Jurkat, Clone E6-1 (cell line): ENCODE measurements at places on chromosomes 5 and 9.
A peak's percentile ranks its signal among the peaks of the same experiment; 100 is the strongest.

GRCh38 chr9:133787754-133788025 lies 49.5 kb upstream of the SARDH start:
- no peak for DNase-seq

GRCh38 chr5:87151547-87151946 lies 116.1 kb upstream of the RASA1 start:
- no peak for DNase-seq

DNA sequence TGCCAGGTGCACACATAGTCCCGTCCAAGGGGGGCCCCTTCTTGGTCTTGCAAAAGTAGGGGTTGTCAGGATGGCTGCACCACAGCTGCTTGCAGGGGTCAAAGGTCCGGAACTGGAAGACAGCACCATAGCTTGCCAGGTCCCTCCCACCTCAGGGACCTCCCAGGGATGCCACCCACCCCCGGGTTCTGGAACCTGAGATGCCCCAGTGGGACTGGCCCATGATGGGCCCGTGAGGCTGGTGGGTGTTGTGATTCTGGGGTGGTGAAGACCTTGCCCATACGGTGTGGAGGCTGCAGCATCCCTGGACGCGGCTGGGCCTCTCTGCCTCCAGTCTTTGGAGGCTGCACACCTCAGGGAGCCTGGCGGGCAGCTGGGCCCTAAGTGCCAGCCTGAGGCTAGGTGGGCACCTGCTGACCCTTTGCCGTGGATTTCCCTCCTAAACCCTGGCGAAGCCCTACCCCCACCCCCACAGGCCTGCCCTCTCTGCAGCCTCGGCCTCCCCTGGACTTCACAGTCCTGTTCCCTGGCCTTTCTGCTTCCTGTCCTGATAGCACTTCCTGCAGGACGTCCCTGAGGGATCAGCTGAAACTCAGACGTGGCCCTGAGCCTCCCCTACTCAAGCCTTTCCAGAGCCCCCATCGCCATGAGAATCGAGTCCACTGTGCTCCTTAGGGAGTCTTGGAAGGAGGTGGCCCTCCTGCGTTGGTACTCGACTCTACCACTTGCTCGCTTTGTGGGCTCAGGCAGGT lies 92.1 kb downstream of the ZNF354C start:
- DNase-seq: no peak

GRCh38 chr9:116390303-116391228 lies 237.0 kb downstream of the PAPPA start:
- no peak for DNase-seq

DNA sequence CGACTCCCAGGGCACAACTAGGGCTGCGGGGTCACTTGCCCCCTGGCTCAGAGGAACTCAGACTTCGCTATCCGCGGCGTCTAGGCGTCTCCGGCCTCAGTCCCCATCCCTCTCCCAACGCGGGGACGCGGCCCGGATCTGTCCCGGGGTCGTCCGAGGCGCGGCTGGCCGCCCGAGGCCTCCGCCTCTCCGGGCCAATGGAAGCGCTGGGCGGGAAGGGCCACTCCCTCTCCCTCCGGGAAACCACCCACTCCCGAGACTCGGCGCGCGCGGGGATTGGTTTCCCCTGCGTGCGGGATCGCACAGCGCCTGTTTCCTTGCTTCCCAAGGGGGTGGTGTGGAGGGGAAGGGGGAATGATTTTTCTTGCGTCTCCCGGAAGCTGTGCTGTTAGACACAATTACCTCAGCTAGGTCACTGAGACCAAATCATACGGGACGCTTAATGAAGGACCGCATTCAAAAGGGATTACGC lies 38.3 kb downstream of the NR2F1 start:
- DNase-seq: no peak

GRCh38 chr5:94911276-94911675 lies 292.8 kb downstream of the SLF1 start:
- no peak for DNase-seq

DNA sequence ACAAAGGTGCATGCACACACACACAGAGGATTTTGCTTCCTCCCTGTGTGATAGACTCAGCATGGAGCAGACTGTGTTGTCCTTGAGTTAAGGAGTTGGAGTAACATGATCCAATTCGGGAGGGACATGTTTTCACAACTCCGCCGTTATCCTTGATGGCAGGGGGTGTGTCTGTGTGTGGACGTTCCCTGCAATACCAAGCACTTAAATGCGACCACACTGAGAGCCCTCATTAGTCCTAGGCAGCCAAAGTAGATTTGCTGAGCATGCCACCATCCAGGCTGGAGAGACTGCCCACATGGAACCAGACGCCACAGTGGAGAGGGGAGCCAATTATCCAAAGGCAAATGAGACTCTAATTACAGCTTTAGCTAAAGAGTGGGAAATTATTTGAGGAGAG lies 140.1 kb downstream of the DOCK2 start:
- no peak for DNase-seq

GRCh38 chr5:52798938-52799337 lies 11.2 kb downstream of the ITGA1 start:
- DNase-seq: no peak

GRCh38 chr5:104843822-104844221 lies 1281.2 kb upstream of the NUDT12 start:
- no peak for DNase-seq

- DNase-seq: peak; percentile 29
Observed at GRCh38 chr5:8908055-8908683, 637.7 kb downstream of the SEMA5A start.

DNA sequence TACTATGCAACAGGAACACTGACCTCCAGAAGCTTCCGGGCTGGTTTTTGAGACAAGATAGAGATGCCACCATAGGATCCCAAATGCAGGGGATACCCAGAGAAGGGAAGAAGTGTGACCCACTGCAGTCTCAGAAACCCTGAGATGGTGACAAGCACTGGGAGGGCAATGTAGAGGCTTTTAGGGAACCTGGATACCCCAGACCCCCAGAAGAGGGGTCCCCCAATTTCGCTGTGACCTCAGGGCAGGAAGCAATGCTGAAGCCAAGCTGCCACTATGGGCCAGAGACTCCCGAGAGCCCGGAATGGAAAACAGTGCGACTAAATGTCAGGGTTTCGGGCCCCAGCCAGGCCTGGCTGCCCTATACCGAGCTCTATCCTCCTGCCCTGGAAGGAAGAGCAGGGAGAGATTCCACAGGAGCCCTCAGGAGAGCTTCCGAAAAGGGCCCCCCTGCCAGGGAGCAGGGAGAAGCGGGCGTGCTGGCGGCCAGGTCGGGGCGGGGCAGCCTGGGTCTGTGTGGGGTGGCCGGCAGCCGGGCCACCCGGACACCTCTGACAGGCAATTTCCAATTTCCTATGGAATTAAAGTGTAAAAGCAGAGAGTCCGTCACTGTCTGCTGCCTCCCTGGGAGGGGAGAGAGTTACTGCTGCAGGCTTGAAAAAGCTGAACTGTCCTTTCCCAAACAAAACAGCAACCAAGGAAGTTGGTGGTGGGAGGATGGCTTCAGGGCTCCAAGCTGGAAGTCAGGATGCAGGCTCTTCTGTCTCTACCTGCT lies 154.2 kb downstream of the FGF18 start:
- no peak for DNase-seq

DNA sequence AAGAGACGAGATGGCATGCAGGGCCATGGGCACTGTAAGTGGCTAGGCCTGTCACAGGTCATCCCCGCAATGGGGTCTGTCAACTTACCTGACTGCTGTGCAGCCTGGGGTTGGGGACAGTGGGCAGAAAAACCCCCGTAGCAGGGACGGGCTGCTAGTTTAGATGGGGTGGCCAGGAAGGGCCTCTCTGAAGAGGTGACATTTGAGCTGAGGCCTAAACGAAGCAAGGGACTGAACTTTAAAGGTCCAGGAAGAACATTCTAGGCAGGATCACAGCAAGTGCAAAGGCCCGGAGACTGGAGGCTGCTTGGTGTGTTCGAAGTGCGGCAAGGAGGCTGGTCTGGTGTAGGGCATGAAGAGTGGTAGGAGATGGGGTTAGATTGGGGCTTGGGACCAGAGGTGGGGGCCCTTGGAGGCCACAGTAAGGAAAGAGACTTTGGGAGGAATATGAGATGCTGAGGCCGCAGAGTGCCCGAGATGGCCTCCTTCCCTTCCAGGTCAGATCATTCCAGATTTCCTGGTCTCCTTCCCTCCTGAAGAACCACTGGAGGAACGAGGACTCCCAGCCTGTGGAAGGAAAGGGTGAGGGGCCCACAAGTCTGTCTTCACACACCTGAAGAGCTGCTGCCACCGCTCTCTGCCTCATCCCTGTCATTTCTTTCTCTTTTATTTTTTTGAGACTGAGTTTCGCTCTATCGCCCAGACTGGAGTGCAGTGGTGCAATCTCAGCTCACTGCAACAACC lies 37.9 kb upstream of the SH3PXD2B start:
- no peak for DNase-seq

DNA sequence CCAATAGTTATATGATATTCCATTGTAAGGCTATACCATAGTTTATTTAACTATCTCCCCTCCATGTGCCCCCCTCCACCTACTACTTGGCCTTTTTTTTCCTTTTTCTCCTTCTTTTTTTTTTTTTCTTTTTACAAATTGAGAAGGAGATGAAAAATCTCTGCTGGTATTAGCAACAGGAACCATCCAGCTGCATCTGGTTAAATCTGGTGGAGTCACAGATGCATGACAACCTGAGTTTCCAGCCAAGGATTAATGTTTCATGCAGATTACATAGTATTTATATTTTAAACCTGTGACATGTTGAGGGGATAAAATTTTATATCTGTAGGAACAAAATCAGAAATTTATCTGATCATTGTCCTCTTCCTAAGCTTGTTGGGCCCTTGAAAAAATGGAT lies 128.5 kb upstream of the IQGAP2 start:
- no peak for DNase-seq
